Activated CD4-positive, CD25-positive, alpha-beta regulatory T cell treated with anti-CD3 and anti-CD28 coated beads, Interleukin-2, amount 50 U/mL, for 16 hours (primary cell): ENCODE measurements at places on chromosomes 6 and 20.

DNA sequence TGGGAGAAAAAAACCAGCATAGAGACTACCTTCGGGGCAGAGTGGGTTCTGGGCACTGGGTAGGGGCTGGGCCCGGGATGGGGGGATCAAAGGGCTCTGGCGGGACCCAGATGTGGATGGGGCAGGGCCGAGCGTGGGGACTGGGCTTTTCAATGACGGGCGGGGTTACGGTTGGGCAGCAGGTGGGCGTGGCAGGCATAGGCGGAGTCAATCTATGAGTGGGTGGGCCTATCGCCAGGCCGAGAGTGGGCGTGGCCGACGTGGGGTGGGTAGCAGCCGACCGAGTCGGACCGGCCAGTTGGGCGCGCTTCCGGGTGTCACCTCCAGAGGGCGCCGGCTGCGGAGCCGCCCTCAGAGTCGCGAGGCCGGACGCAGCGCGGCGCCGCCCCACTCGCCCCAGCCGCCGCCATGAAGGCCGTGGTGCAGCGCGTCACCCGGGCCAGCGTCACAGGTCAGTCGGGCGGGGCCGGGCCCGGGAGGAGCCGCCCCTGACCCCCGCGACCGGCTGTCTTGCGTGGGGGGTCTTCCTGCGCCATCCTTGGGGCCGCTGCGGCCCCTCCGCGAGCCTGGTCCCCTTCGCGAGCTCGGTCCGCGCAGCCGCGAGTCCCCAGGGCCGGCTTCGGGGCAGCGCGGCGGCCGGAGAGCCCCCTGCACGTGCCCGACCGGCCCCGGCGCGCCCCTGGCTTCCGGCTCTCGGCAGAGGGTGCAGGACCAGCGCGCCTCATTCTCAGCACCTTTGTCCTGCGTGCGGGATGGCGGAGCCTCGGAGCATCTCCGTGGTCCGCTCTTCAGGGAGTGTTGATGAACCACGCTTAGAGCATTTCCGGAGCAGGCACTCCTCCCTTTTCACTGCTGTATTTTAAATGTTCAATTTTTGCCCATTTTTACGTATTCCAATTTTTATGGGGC lies at the start of gene DTD1:
TSS of gene DTD1 (plus strand) at position 390 of the 909 bp plus-strand sequence. CDS start at position 409, 19 bp downstream.
- peak; percentile 70 for DNase-seq

GRCh38 chr20:61297491-61297890 lies 45.4 kb downstream of the CDH4 start:
- no peak for DNase-seq

DNA sequence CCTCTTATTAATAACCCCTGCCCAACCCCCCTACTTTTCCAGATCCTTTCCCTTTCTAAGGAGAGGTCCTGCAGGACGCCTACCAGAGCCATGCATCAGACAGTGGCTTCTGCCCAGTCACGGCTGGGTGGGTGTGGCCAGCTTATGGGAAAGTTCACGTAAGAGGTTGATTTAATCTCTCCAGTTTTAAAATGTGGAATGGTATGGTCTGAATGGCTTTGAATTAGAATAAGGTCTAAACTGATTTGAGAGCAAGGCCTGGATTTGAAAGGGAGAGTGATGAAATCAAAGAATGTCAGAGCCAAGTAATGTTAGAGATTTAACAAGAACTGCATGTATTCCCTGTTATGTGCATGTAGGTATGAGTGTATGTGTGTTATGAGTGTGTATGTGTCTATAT lies 275.7 kb downstream of the PAX1 start:
- no peak for DNase-seq

- DNase-seq = no peak
Measured at GRCh38 chr6:168964138-168964835, 289.4 kb downstream of the THBS2 start.

- DNase-seq = no peak
Measured at GRCh38 chr20:17304774-17305173, 77.9 kb downstream of the PCSK2 start.

- DNase-seq = no peak
Measured at GRCh38 chr6:54633601-54634000, 213.0 kb upstream of the FAM83B start.
